ENCODE measurements at places on chromosomes 1 and 21. TPM values are rescaled to one million over a fixed set of nuclear protein-coding genes. Genes with fewer than 3 reads are reported as not detected.

Gene WNT3A
- total RNA-seq, result not detected

Gene CYP4X1
- 2.1 TPM for total RNA-seq

Gene ADCY10
- total RNA-seq, result 0.22 TPM

Gene PAX7
- not detected for total RNA-seq

DNA sequence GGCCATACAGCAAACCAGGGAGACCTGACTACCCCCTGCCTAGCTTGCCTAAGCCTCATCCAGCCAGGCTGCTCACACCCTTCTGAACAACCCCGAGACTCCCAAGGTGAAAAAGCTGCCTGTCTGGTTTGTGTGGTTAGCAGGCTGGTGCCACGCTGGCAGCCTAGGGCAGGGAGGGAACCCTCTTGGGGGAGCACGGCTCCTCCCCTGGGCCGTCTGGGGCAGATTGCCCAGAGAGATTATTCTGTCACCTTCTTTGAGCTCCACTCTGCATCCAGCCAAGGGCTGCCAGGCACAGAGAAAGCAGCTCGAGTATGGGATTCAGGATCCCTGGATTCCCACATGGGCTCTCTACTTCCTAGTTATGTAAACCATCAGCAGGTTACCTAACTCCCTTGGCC lies 27.5 kb upstream of the TCEA3 start:
- DNase-seq, result no peak

DNA sequence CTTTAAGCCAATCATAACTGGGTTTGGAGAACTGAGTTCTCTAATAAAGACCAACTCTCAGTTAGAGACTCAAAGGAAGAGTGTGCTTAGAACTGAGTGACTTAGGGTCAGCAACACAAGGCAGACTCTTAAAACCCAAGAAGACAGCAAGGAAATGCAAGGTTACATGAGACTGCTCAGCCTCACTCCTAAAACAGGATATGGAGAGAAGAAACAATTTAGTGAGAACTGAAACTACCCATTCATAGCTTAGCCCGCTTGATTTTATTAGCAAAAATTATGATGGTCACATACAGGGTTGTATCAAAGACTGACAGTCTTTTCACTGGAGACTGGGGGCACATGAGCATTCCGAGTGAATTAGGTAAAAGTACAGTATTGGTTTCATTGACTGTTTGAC lies 78.9 kb upstream of the DMRTA2 start:
- DNase-seq, result no peak

GRCh38 chr1:38699330-38700076 lies 160.1 kb downstream of the RRAGC start:
- no peak for DNase-seq

DNA sequence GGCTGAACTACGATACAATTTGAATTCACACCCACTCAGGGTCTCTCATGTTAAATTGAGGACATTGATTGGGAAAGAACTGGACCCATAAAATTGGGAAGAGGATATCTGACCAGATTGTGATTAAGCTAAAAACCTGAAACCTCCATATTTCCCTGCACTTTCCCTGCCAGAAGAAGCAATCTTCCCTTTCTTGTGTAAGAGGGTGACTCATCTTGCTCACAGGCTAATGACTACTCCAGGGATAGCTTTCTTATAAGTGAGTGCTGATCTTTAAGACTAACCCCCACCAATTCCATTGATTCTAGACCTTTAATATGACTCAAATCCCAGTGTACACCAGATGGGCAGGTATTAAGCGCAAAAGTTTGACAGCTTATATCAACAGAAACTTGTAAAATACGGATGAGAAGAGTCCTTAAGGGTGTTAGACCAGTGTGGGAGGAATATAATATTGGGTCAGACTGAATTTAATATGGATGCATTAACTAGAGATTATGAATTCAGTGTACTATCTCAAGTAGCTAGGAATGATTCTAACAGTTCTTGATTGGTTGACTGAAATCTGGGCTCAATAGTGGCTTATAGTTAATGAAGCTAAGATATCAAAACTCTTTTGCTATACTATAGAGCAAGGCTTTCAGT lies 12.1 kb upstream of the SGIP1 start:
- DNase-seq, result no peak

DNA sequence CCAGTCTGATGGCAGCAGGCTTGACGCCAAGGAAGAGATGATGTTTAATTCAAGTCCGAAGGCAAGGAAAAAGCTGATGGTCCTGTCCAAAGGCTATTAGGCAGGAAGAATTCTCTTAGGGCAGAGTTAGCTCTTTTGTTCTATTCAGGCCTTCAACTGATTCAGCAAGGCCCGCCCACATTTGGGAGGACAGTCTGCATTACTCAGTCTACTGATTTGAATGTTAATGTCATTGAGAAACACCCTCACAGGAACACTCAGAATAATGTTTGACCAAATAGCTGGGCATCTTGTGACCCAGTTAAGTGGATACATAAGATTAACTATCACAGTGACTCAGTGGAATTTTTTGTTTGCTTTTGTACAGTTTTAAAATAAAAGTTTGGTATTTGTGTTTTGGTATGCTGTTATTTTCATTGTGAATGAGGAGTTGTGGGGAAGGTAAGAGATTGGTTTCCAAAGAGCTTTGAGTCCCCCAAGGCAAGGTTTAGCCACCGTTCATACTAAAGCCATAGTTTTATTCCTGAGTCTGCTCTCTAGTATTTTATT lies 1.7 kb upstream of the ZNF691 start:
- no peak for DNase-seq

- no peak for DNase-seq
Observed at GRCh38 chr21:43721939-43722338, 3.0 kb downstream of the PDXK start.

GRCh38 chr1:206742719-206743383 lies 27.7 kb upstream of the IL19 start:
- DNase-seq, result no peak

DNA sequence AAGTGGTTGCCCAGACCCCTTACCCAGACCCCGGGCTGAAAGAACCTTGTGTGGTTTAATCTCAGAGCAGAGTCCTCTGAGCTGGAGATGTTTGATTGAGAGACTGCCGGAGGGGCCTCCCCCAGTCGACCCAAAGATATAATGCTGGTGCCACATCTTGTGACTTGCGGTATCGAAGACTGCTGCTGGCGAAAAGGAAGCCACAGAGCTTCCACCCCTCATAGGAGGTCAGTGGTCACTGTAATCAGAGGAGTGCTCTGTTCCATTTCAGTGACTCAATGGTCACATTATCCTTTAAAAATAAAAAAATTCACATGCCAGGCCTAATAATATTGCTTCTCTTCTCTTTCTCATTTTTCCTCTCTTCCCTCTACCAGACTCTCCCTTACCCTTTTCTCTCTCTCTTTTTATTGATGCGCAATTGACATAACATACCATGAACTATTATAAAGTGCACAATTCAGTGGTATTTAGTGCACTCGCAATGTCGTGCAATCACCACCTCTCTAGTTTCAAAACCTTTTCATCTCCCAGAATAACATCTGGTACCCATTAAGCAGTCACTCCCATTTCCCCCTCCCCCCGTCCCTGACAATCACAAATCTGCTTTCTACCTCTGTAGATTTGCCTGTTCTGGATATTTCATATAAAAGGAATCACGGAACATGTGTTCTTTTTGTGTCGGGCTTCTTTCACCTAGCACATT lies 52.6 kb upstream of the LYST start:
- no peak for DNase-seq

GRCh38 chr1:43957407-43958040 lies 10.8 kb downstream of the IPO13 start:
- no peak for DNase-seq

DNA sequence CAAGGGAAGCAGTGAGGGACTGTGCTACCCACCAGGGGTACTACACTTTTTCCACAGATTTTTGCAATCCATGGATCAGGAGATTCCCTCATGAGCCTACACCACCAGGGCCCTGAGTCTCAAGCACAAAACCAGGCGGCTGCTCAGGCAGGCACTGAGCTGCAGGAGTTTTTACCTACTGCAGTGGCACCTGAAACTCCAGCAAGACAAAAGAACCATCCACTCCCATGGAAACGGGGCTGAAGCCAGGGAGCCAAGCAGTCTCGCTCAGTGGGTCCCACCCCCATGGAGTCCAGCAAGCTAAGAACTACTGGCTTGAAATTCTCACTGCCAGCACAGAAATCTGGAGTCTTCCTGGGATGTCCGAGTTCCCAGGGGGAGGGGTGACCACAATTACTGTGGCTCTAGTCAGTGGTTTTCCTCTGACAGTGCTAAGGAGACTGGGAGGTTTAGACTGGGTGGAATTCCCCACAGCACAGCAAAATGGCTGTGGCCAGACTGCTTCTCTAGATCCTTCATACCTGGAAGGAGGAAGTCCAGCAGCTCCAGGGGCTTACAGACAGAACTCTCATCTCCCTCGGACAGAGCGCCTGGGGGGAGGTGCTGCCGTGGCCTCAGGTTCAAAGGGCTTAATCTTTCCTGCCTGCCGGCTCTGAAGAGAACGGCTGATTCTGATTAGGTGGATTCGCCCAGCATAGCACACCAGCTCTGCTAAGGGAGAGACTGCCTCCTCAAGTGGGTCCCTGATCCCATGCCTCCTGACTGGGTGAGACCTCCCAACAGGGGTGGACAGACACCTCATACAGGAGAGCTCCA lies 437.8 kb downstream of the LTN1 start:
- no peak for DNase-seq

- no peak for DNase-seq
Observed at GRCh38 chr1:152870831-152871730, 7.0 kb upstream of the SMCP start.

DNA sequence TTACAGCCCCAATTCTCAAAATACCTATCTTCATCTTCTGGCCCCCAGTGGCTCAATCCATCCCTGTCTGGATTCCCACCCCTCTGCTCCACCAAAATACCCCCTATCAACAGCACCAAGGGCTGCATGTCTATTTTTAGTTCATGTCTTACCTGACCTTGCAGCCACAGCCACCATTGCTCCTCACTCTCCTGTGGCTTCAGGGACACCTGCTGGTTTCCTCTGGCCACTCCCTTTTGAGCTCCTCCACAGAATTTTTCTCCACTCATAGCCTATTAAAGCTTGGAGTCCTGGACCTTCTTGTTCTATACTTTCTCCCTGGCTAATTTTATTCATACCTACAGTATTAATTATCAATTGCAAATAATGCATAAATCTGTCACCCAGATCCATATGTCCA lies 125.3 kb upstream of the NGF start:
- no peak for DNase-seq

All from left ventricle myocardium inferior (tissue), 1 donor.